Activated T-helper 1 cell treated with anti-CD3 and anti-CD28 coated beads, Interleukin-2, amount 50 U/mL, for 16 hours (primary cell): ENCODE measurements at places on chromosomes 4 and X.
A peak's percentile ranks its signal among the peaks of the same experiment; 100 is the strongest.

GRCh38 chrX:19893727-19894126 lies 6.3 kb upstream of the SH3KBP1 start:
- DNase-seq, result no peak

GRCh38 chr4:168797738-168798375 lies 212.2 kb downstream of the CBR4 start:
- DNase-seq, result no peak

- no peak for DNase-seq
Measured at GRCh38 chr4:100590325-100590724, 72.5 kb upstream of the EMCN start.

- DNase-seq, result no peak
Measured at GRCh38 chr4:78766026-78766425, 10.1 kb upstream of the BMP2K start.

DNA sequence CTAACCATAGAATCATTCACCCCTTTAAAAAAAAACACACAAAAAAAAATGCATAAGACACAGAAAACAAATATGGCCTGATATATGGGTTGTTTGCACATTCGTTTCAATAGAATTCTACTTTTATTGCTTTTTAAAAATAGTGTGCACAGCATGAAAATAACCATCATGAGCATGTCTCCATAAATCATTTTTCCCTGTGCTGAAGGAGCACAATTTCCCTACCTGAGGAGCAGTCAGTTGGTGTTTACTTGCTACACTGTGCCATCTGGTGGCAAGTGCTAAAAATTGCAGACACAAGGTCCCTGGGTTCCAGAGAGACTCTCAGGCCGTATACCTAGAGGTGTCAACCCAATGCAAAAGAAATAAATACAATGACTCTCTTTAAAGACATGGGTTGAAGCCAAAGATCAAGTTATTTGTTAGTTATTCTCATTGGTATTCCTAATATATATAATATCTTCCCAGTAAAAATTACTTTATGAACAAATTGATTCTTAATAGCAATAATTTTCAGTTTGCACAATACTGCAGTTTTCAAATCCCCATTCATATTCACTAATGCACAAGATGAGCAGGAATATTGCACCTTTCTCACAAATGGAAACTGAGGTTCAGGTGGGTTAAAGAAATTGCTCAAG lies 551.4 kb downstream of the IQCM start:
- no peak for DNase-seq

GRCh38 chr4:3516061-3516835 lies 16.0 kb downstream of the LRPAP1 start:
- no peak for DNase-seq

DNA sequence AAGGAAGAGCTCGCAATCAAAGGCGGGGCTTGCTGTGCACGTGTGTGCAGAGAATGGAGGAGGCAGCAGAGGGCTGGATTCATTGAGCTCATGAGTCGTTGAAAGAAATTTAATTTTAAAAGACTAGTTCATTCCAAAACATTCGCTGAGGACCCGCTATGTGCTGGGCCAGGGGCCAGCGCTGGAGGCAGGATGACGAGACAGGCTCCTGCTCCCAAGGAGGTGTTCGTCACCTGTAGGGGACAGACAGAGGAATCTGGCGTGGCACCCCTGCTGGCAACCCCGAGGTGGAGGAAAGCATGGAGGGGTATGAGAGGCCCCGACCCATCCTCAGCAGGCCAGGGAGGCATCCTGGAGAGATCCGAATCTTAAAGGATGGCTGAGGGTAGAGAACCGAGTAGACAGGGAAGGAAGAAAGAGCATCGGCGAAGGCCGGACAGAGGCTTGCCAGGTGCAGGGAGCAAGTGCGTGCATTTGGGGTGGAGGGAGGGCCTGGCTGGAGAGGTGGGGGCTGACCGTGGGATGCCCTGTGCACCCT lies 96.4 kb downstream of the CPZ start:
- no peak for DNase-seq

DNA sequence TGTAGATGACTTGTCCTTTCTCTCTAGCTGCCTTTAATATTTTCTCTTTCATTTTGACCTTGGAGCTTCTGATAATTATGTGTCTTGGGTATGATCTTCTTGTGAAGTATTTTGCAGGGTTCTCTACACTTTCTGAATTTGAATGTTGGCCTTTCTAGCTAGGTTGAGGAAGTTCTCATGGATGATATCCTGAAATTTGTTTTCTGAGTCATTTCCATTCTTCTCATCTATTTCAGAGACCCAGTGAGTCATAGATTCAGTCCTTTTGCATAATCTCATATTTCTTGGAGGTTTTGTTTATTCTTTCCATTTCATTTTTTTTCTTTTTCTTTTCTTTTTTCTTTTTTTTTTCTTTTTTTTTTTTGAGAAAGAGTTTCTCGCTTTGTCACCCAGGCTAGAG lies 585.7 kb upstream of the PABPC4L start:
- no peak for DNase-seq

GRCh38 chrX:12955882-12956703 lies 18.8 kb upstream of the TMSB4X start:
- peak; percentile 38 for DNase-seq

DNA sequence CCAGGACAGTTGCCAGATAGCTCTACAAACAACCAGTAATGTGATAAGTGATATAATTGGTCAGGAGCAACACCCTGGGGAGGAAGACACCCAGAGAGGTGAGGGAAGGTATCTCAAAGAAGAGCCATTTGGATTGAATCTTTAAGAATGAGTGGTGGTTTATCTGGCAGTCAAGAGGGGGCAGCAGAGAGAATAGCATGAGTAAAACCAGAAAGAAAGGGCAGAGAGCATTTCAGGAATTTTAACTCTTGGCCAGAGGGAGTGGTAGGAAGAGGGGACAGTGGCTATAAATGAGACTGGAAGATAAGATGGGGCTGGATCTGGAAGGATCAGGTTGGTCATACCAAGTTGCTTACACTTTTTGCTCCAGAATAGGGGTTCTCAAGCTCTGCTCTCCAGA lies 5.9 kb upstream of the SEPTIN6 start:
- DNase-seq, result no peak

DNA sequence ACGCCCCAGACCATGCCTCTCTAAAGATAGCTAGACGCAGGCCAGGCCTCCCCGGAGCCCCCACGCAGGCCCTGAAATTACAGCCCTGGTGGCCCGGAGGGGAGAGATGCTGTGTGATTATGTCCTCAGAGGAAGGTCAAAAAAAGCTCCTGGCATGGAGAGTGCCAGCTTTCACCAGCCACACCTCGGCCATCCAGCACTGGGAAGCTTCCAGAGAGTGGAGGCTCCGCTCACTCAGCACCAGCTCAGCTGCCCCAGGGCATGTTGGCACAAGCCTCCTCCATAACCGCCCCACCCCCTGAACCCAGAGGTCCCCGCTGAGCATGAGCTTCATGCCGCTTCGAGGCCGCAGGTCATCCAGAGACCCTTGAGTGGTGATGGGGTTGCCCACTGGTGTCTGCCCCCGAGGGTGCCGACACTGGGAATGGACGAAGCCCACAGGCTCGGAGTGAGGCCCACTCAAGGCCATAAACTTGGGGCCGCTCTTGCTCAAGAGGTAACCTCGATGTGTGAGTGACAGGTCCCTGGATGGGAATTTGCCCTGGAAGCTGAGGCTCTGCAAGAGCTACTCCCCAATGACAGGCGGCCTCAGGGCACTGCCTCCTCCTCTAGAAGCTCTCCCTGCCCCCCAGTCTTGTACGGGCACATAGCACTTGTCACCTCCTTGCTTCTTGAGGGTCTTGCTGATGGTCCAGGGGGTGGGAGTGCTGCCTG lies 4.4 kb upstream of the BGN start:
- DNase-seq, result no peak
